ENCODE measurements at places on chromosomes 4 and X.

DNA sequence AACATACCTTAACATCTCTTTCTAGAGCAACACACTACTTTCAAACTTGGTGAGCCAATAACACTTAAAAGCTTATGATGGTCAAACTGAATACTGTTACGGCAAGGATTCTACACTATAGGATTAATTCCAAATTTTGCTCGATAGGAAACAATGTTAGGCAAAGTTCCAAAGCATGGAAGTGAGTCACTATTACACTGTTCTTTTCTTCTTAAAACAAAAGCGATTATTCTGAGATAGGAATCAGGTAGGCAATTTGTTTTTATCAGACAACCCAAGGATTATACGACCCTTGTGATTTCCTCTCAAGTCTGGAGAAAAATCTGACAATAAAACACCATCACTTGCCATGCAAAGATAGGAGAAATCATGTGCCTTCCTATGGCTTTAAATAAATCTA lies 81.5 kb downstream of the HUWE1 start:
- DNase-seq, result no peak

DNA sequence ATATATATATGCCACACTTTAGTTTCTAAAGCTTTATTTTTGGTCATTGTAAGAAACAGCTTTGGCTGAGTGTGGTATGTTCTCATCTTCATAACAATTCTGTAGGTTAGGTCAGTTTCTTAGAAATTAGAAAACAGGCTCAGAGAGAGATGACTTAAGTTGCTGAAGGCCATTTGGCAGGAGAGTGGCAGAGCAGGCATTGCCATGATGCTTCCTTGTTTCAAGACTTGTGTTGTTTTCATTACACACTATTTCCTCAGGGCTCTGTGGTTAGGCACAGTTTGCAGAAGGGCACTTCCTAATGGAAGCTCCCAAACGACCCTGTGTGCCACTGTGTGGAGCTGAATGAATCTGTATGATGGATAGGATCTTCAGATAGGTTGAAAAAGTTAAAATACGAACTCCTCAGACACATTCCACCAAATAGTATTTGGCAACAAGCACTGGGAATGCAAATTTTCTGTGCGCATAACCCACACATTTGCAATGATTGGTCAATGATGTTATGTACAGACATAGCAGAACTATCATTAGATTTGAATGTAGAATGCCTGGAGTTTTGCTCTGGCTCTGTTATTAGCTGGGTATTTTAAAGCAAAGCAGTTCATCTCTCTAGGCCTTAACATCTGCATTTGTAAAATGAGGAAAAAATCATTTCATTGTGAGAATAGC lies 274.3 kb upstream of the HS3ST1 start:
- DNase-seq, result no peak

- DNase-seq, result no peak
Measured at GRCh38 chr4:1194010-1194900, 21.9 kb upstream of the SPON2 start.

GRCh38 chrX:121869876-121870477 lies 822.6 kb downstream of the GLUD2 start:
- no peak for DNase-seq

DNA sequence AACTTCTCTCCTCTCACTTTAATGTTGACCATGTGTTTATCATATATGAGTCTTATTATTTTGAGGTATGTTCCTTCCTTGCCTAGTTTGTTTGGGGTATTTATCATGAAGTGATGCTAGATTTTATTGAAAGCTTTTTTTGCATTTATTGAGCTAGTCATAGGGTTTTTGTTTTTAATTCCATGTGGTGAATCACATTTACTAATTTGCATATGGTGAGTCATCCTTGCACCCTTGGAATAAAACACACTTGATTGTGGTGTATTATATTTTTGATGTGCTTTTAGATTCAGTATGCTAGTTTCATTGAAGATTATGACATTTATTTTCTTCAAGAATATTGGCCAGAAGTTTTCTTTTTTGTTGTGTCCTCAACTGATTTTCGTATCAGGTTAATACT lies 464.6 kb downstream of the PCDH18 start:
- no peak for DNase-seq

DNA sequence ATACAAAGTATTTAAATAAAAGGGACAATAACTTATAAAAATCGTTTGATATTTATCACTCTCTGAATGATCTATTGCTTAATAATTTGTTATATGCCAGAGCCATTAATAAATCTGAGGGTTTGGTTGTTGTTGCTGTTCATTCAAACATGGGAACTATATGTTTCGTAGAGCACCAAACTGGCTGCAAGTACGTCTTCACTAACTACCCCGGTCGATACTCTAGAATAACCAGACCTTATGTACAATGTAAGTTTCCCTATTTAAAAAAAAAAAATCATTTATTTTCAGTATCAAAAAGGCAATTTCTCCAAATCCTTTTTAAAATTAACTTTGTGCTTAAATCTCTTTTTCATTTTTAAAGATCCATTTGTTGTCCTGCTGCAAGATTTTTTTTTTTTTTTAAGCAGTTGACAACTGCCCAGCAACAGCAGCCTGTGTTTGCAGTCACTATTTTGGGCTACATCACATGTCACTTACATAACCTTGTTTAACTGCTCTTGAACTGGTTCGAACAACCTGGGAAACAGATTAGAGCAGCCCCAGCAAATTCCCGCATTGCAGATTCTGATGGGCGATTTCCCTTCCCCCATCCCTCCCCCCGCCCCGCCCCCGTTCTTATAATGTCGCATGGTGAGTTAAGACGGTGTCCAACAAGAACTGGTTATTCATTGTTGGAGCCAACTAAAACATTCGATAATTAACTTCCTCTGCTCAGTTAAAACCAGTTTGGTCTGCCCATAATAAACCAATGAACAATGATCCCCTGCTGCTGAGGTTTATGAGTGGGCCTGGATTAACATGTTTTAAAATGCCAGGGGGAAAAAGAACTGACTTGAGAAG lies 238.9 kb downstream of the NR3C2 start:
- no peak for DNase-seq

- DNase-seq, result no peak
Measured at GRCh38 chr4:80192937-80193336, 4.4 kb upstream of the PRDM8 start.

GRCh38 chr4:120266602-120267001 lies 200.0 kb upstream of the MAD2L1 start:
- no peak for DNase-seq

DNA sequence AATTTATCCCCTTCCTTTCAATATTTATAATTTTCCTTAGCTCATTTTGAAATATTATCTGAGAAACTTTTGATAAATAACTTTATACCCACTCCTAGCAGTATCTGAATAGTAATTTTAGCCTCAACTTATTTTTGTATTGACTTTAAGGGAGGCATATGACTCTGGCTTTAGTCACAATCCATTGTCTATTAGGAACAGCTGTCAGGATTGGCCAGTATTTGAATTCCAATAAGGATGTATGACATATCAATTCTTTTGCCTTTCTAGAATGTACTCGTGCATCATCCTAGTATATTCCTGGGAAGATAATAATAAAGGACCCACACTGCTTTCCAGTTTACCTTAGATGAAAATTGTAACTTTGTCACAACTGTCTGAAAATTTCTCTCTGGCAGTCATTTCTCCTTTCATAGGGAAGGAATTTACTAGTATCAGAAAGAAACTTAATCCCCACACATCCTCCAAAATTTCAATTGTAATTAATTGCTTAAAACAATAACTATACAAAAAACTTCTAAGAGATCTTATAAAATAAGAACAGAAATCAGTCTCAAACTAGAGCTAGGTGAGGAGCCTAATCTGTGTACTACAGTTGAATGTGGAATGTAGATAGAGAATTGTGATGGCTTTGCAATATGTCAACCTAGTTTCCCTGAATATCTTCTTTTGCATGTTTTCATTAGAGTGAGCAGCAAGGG lies 121.0 kb upstream of the EPHA5 start:
- no peak for DNase-seq

DNA sequence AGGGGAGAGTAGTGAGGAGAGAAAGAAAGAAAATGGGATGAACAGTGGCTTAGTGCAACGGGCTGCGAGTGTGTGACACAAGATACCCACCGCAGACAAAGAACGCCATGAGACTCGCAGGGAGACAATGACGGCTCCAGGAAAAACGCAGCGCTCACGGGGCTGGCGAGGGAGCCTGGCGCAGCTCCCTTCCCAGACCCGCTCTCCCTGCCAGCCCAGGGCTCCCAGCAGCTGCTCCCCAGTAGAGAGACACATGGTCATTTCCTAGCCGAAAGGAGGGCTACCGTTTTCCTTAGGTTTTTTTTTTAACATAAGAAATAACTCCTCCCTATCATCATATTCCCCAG lies 149.5 kb downstream of the MAML3 start:
- DNase-seq, result no peak

- DNase-seq, result no peak
Measured at GRCh38 chr4:154506253-154506652, 14.7 kb upstream of the DCHS2 start.

GRCh38 chrX:111615227-111615626 lies 65.7 kb upstream of the ALG13 start:
- DNase-seq, result no peak

- peak; percentile 40 for DNase-seq
Measured at GRCh38 chr4:184382189-184382846, 92.0 kb downstream of the IRF2 start.

DNA sequence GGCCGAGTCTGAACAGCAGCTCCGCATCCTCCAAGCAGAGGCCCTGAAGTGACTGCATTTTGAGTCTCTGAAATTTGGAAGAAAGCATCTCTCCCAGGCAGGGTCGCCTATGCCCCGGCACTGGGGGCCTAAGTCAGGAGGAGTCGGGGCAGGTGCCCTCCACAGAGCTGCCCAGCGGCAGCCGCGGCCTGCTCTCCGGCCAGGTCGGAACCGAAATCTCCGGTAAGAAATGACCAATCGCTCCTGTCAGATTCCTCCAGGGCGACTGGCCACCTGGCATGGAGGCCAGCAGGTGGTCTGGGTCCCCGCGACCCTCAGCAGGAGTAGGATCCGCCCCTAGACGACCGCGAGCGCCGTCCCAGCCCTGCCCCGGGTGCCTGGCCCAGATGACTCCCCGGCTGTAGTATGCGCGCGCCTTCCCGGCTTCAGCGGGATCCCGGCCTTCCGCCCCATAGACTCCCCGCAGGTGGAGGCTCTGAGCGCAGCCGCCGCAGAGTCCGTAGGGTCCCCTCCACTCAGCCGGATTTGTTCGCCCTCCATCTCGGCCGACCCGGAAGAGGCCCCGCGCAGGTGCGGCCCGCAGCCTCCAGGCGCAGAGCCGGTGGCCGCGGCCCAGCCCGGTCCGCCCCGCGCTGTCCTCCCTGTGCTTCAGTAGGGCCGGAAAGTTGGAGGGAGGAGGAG lies 1.5 kb downstream of the NKX1-1 start:
- no peak for DNase-seq

DNA sequence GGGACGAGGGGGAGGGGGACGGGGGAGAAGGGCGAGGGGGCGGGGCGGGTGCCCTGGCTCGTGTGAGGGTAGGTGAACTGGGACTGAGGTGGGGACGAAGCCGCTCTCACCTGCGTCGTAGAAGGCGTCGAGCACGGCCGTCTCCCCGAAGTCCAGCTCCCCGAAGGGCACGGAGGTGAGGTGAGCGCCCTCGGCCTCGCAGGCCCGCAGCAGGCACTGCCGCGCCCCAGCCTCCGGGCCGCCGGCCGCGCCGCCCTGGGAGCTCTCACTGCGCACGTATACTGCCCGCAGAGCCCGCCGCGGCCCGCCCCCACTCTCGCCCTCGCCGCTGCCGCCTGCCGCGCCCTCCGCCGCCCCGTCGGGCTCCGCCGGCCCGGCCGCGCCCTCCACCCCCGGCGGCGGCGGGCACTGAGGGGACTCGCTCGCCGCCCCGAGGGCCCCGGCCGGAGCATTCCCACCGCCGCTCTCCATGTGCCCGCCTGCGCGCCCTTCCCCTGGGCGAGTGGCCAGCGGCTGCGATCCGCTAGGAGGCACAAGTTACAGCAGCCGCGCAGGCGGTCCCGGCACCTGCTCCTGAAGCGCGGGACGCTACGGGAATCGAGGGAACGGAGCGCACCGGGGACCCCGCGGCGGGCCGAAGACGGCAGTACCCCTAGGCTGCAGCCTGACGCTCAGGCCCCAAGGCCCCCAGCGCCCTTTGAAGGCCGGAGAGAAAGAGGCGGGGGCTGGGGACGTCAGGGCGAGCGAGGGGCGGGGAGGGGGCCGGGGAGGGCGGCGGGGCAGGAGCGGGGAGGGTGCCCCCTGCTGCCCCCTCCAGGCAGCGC lies at the start of gene MAP3K15:
TSS of gene MAP3K15 (minus strand) at position 718 of the 824 bp plus-strand sequence. CDS start at position 471, 247 bp downstream.
- DNase-seq, result no peak

DNA sequence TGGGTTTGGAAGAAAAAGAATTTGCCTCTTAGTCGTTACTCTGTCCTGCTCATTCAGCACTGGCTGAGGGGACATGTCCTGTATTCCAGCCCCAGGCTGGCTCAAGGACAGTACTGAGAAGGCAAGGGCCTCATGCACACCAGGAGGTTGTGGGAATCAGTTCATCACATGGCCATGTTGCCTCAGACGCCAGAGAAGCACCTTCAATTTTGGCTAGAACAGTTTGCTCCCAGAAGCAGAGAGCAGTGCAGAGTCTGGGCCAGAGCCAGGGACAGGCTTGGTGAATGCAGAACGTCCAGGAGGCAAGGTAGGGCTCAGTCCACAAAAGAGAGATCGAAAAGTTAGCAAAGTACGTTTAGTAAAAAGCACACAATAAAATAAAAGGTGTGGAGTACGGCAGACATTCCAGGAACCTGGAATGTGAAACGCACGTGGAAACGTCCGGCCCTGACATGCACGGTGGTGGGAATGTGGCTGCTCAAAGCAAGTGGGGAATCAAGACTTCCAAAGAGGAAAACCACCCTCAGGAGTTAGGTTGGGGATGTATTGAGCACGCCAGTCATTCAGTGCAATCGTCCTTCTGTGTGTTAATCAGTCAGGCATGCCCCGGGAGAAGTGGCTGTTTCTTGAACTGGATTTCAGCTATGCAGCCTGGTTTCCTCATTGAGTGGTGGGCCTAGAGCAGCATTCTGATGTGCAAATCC lies 1.2 kb upstream of the SLC2A9 start:
- no peak for DNase-seq

GRCh38 chr4:150909116-150909515 lies 106.0 kb downstream of the LRBA start:
- no peak for DNase-seq

GRCh38 chr4:104901961-104902605 lies 244.6 kb upstream of the TET2 start:
- no peak for DNase-seq

DNA sequence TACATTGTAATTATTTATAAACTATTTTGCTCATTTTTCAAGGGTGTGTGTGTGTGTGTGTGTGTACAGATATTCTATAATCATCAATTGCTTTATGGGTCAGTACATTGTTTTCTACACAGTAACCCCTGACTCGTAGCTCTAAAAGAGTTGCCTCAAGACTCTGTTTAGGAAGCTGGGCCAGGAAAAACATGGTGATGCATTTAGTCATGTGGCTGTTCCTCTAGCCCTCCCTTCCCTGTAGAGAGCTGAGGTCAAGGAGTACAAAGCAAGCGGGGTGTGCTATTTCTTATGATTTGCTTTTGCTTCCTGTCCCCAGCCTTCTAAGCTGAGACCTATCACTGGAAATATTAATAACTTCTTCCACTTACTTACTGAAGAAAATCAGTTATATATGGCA lies 34.8 kb upstream of the SPANXD start:
- DNase-seq, result no peak

GRCh38 chrX:106891762-106892460 lies 11.2 kb downstream of the RIPPLY1 start:
- DNase-seq, result no peak

GRCh38 chr4:154611833-154612232 lies 623 bp downstream of the FGG start:
- DNase-seq, result no peak

All from NCI-H187 treated with DMSO at 0.1 percent for 48 hours (cell line).